ENCODE measurements at places on chromosomes 3 and 15.

- peak; percentile 60 for DNase-seq
These were observed 14.9 kb downstream of the NME9 start for GRCh38 chr3:138314751-138315150.

DNA sequence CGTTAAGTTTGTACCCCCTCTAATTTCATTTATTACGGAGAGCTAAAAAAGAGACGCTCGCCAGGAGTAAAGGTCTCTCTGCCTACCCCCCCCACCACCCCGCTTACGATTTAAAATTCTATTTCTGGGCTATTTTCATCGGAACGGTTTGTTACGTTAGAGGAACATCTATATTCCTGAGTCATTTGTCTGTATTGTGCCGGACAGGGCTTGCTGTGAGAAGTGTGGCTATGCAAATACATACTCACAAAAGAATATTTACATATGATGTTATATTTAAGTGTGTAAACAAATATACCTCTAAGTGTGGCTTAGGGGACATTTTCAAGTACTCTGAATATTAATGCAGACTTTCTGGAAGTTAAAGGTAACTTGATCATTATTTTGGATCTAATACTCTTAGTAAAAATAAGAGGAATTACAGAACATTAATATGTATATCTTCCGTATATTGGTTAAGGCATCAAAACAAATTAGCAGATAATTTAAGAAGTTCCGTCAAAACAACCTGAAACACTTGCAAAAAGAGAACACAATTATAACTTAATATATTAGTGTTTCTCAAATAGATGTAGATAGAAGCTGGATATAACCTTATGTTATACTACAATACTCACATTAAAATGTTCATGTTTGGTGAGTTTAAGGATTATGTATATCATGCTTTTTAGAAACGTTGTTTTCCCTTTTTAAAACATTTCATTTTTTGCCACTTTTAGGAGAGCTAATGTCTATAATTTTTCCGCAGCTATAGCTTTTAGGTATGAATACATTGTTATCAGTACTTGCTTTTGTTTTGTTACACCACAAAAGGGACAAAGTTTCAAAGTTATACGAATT lies 1.6 kb upstream of the SHOX2 start:
- DNase-seq, result no peak

DNA sequence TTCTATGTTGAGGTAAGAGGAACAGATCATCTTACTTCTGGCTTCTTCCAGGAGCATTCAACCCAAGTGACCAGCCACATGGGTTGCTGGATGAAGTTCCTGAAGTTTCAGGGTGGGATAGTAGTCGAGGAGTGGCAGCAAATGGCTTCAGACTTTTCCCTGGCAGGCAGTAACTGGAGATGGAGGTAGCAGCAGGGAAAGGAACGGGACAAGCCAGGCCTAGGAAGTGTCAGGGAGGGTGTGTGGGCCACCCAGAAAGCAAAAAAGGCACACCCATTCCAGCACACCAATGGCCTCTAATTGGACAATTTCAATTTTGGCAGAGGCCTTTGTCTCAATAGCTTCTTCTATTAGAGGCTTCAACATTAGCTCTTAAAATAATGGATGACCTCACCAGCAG lies 498.6 kb upstream of the ATP11B start:
- no peak for DNase-seq

DNA sequence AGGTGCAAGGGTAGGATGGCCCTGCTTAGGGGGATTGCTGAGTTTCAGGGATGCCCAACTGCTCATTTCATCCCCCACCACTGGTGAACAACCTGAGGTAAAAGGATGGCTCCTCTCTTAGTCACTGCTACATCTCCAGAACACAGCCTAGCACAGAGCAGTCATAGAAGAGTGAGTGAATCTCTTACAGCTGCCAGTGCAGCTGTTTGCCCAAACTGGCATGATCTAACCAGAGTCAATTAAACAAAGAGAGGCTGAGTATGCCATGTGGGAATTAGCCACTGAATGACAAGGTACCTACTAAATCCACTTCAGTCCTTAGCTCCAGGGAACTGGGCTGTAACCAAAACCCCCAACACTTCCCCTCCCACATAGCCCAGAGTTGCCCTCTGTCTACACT lies 6.8 kb upstream of the NCKIPSD start:
- DNase-seq, result peak; percentile 27

- DNase-seq, result peak; percentile 37
These were observed 60.3 kb downstream of the CHRD start for GRCh38 chr3:184440151-184440550.

DNA sequence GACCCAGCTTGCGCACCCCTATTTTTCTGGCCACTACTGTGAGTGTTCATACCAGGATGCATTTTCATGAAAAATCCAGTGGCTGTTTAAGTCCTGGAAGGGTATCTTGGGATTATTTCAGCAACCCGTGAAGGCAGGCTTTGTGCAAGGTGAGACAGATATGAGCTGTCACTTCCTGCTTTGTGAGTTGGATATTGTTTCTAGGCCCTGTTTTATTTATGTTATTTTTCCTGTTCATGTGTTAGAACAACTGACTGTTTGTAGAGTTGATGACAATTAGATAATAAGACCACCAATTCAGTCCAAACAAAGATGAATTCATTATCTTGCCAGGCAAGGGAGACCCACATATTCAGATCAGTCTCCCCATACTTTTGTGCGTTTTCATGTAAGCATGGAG lies 42.5 kb downstream of the ZBTB38 start:
- DNase-seq, result peak; percentile 83

- DNase-seq, result peak; percentile 77
These were observed 109.1 kb upstream of the LRIG1 start for GRCh38 chr3:66609660-66610561.

DNA sequence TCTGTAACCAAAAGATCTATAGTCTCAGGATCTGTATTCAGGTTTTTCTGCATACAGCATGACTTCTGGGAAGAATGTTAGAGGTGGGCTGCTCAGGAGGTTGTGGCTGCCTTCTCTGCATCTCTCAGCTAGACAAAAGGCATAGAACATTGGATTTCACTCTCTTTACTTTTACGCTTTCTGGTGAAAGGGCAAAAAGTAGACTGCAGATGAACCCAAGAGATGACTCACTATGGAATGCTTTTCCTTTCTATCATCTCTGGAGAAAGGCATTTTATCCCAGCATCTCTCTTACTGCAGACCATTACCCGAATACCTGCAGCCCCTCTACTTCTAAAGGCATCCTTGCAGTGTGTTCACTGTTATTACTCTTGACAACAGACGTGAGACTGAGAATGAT lies 222.2 kb downstream of the WNT5A start:
- DNase-seq, result no peak

DNA sequence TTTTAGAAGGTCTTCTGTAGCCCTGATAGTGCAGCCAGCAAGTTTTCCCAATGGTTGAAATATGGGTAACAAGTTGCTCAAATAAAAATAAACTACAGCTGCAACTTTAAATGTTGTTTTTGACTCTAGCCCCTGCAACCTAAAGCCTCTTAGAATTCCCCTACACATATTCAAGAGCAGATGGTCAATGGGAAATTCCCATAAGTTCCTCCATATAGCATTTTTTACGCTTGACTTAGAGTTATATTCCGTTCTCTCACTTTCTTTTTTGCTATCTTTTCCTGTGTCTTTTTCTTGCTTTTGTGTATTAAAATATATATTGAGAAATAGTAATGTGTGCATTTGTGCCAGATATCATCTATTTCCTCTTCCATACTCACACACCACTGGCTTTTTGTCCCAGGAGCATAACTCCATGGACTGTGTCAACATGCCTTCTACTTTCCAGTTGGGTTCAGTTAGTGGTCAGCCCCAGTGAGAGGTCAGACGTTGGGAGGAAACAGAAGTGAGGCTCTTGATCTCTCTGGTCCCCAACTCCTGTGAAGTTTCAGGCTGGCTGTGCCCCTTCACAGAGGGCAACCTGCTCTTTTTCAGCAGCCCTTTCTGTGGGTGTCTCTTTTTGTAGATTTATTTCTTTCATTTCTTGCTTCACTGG lies 63.3 kb upstream of the TP63 start:
- DNase-seq, result no peak

GRCh38 chr15:66232267-66232625 lies 21.3 kb downstream of the MEGF11 start:
- DNase-seq, result no peak

GRCh38 chr3:113136071-113136470 lies 75.3 kb upstream of the BOC start:
- peak; percentile 33 for DNase-seq

DNA sequence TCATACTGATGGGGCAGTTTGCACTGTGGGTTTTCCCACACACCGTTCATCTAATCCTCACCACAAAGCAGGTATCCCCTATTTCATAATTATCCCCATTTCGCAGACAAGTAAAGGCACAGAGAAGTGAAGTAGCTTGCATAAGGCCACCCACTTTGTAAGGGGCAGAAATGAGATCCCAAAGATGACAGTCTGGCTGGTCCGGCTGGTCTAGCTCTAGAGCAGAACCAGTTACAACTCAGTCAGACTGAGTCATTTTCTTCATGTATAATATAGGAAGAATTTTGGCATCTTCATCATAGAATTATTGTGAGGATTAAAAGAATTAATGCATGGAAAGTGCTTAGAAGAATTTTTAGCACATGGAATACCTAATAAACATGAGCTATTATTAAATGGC lies 10.6 kb downstream of the RBP1 start:
- DNase-seq, result peak; percentile 77

DNA sequence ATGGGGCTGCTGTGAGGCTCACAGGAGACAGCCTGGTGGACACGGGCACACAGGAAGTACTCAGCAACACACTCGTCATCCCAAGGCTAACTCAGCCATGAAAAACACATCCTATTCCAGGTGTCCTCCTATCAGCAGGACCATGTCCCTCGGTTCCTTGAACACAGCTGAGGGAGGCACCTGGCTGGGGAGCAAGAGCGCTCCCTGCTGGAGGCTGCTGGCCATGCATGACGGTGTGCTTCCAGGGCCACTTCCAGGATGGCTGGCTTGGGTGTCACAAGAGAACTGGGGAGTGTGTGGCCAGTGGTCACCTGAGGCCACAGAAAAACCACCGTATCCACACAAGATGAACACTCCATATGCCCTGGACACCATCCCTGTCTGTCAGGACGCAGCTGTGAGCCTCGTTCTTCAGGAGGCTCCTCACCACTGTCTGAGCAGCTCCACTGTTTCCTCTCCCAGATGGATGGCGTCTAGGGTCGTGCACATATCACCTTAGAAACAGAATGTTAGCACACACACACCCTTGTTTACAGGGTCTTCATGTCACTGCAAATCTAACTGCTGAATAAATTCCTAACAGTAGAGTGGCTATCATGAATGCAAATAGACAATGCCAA lies 31.0 kb downstream of the POC1A start:
- DNase-seq, result peak; percentile 79

DNA sequence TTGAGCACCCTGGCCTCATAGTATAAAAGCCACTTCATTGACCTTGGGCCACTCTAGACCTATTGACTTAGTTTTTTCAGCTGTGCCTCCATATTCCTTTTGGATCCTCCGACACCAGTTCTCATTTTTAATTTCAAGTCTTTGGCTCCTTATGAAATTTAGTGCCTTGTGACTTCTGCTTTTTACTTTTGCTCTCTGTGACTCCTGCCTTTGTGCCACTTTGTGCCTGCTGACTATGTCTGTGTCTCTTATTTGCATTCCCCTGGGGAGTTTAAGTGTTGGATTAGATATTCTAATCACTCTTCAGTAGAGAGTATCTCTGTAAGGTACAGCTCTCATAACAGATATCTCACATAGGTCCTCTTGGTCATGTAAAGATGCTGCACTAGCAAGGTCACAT lies 39.6 kb upstream of the GPR149 start:
- DNase-seq, result no peak

DNA sequence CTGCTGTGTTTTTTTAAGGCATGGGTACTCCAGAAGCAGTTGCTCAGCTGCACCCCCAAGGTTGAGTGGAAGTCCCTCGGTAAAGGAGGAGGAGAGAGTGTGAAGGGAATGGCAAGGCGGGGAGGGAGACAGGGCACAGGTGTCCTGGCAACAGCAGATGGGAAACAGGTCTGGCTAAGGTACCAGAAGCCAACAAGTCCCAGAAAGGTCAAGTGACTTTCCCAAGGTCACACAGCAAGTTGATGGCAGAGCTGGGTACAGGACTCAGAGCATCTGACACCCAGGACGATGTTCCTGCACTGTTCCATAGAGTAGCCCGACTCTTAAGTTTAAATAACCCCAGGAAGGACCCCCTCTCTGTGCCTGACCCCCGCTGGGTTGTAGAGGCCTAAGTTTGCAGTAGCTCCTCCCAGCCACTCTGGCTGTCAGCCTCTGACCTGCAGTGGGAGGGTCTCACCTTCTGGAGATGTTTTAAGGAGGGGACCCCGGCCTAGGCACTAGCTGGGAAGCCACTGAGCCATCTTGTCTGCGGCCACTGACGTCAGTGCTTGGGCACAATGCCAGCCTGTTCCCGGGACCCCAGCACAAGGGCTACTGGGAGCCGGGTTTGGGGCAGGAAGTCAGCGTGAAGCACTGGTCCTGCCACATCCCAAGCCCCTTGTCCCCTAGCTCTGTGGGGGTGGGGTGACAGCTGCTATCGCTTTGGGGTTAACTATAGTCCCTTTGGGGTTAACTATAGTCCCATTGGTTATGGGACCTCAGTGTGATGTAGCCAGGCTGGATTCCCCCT lies 10.5 kb downstream of the CSK start:
- no peak for DNase-seq

- DNase-seq, result peak; percentile 94
These were observed 32.4 kb upstream of the MTMR10 start for GRCh38 chr15:31023841-31024240.

GRCh38 chr3:131393868-131394267 lies 12.3 kb downstream of the NUDT16 start:
- DNase-seq, result no peak

DNA sequence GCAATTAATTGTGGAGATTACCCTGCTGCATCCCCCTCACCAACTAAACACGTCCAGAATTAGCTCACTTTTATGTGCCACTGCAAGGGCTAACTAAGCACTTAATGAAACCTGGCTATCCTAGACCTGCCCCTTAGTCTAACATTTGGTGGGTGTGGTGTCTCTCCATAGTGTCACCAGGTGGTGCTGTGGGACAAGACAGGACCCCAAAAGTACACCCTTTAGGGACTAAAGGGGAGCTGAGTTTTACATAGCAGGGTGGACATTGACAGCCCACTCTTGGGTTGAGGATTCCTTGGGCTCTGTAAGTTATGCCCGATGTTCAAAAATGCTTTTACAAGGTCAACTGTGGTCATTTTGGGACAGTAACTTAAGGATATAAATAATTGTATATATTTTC lies 5.7 kb downstream of the DUT start:
- no peak for DNase-seq

- DNase-seq, result peak; percentile 85
These were observed 4.0 kb downstream of the NPTN start for GRCh38 chr15:73628976-73629797.

Data from bronchial epithelial cell (primary cell).